ENCODE measurements at places on chromosomes 5 and 9. TPM values are rescaled to one million over a fixed set of nuclear protein-coding genes. Genes with fewer than 3 reads are reported as not detected.
A peak's percentile ranks its signal among the peaks of the same experiment; 100 is the strongest.

DNA sequence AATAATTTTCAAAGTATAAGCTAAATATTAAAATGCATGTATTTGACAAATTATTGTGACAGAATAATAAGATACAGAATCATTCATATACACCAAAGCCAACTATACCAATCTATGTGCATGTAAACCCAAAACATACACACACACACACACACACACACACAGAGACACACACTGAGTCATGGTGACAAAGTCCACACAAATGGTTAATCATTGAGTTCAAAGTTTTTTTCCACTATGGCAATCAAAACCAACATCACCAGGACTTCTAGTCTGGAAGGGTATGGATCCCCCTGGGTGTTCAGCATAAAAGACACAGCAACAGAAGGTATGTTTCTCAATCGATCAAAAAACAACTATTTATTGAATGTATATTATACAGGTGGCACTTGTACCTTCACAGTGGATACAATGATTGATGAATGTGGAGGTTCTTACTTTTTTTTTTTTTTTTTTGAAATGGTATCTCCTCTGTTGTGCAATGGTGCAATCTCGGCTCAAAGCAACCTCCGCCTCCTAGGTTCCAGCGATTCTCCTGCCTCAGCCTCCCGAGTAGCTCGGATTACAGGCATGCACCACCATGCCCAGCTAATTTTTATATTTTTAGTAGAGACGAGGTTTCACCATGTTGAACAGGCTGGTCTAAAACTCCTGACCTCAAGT lies 137.0 kb downstream of the PDE4D start:
- peak; percentile 88 for DNase-seq

- DNase-seq = no peak
Measured at GRCh38 chr5:113660706-113661250, 147.3 kb downstream of the YTHDC2 start.

The SUSD3 gene
- total RNA-seq = 5.1 TPM

The ACTBL2 gene
- 5.6 TPM for total RNA-seq

DNA sequence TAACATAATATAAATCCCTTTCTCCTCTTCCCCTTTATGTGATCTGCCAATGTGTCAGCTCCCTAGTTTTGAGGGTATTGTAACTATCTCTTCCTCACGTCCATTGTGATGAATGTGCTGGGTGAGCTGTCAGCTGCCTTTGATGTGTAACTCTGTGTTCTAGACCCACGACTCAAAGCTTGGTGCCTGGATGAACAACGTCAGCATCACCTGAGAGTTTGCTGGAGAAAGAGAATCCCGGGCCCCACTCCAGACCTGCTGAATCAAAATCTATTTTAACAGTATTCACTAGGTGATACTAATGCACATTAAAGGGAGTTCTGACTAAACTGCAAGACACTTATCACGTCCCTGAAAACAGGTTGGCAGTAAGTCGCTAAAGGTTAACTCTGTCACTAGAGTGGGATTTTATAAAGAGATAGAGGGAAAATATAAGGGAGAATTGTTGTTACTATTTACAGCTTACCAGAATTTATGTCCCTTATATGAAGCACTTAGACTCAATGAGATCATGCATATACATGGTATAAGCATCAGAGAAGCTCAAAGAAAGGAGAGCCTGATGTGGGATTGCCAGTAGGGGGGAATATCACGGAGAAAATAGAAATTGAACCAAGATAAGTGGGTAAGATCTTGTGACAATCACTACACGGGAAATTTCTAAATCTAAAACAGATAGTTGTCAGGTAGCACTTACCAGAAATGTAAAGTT lies 423.8 kb upstream of the SLC30A5 start:
- no peak for DNase-seq

DNA sequence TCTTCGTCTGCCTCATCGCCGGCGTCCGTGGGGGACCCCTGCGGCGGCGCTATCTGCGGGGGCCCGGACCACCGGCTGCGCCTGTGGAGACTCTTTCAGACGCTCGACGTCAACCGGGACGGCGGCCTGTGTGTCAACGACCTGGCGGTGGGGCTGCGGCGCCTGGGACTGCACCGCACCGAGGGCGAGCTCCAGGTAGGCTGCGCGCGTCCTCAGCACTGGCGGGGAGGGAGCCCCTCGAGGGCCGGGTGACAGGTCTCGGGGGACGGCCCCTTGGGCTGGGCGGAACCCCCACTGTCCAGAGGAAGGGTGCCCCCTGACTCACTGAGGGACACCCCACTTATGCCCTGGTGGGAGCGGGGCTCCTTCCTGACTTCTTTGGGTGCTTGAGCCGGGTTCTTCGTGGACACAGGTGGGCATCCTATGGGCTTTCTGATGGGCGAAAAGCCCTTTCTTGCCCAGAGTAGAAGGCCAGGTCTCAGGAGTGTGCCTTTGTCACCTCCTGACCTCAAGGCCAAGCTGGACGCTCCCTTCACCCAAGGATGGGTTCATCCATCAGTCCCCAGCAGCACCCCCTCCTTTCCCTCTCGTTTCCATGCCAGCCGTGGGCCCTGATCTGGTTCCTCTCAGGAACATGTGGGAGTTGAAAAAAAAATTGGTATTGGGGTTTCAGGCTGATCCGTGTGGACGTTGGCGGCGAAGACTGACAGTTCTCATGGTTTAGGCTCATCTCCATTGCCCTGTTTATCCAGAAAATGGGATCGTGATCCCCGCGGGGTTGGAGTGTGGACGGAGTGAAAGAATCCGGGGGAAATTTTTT lies 564 bp downstream of the SLC25A25 start:
- DNase-seq = no peak

DNA sequence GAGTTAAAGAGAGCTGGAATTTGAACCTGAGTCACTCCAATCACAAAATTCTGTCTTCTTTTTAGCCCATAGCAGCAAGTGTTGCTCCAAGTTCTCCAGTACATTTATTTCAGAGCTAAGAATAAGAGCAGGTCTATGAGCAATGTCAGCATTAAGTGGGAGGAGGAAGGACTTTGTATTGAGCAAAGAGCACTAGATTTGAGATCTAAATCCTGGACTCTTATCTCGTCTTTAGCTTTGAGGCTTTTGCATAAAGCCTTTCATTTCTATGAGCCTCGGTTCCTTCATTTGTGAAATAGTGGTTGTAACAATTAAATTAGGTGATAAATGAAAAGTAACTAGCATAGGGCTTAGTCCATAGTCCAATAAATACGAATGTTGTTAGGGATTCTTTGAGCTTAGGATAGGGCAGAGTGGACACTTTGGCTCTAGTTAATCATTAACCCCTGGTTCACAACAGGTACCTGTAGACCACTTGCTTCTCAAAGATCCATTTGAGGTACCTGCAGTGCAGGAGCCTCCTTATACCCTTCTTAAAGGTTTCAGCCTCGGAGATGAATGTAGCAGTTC lies 464.1 kb upstream of the KLF4 start:
- no peak for DNase-seq

DNA sequence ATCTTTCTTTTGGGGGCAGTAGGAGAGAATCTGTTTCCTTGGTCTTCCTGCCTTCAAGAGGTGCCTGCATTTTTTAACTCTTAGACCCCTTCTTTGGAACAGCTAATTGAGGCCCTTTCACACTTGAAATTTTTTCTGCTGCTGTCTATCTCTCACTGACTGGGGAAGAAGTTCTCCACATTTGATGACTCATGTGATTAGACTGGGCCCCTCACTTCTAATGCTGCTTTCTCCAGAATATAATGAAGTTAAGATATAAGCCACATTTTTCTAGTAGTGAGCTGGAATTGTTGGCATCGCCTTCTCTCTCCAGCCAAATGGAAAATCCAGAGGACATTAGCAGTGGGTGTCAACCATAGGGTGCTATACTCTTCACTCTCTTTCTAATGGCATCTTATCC lies 12.4 kb downstream of the ZNF474 start:
- peak; percentile 75 for DNase-seq

- DNase-seq = no peak
Measured at GRCh38 chr5:55066277-55066676, 36.2 kb upstream of the GZMA start.

- DNase-seq = no peak
Measured at GRCh38 chr9:127941062-127941960, 3.7 kb upstream of the DPM2 start.

The TIMD4 gene
- 0.35 TPM for total RNA-seq

GRCh38 chr9:4499917-4500316 lies 9.6 kb downstream of the SLC1A1 start:
- DNase-seq = no peak

GRCh38 chr9:99076483-99077171 lies 28.3 kb upstream of the TGFBR1 start:
- no peak for DNase-seq

- no peak for DNase-seq
Measured at GRCh38 chr9:70987986-70988385, 133.4 kb downstream of the TRPM3 start.

- DNase-seq = no peak
Measured at GRCh38 chr5:133494923-133495246, 117.5 kb downstream of the FSTL4 start.

DNA sequence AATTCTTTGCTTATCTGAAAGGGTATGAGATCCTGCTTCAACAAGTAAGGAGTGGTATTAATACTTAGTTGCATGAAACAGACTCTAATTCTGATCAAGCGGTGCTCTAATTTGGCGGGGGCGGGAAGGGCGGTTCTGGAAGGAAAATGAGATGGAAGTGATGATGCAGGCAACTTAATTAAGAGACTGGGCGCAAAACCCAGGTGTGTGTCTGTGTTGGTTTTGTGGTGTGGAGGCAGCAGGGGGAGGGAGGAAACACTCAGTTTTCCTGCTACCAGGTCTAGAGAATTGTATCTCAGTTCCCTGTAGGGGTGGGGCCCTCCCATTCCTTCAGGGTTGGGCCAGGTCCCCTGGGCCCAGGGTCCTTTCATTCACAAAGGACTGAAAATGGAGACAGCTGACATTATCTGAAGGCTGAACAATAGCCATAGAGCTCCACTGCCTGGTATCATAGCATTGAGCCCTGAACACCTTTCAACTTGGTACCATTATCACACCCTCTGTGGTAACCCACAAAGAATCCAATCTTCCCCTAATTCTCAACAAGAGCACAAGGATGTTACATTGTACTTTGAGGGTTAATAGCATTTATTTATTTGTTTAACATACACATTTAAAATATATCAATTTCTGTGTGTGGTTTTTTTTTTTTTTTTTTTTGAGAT lies 17.2 kb upstream of the C5orf47 start:
- no peak for DNase-seq

- peak; percentile 85 for DNase-seq
Measured at GRCh38 chr9:120715389-120715924, 1.2 kb upstream of the MEGF9 start.

- DNase-seq = peak; percentile 81
Measured at GRCh38 chr9:12718482-12719026, 25.4 kb downstream of the TYRP1 start.

- no peak for DNase-seq
Measured at GRCh38 chr9:137175345-137175961, 3.6 kb upstream of the TMEM210 start.

GRCh38 chr5:177087398-177088005 lies 787 bp downstream of the FGFR4 start:
- DNase-seq = peak; percentile 16

Measured in renal cortical epithelial cell (primary cell).